Stimulated activated CD8-positive, alpha-beta memory T cell treated with anti-CD3 and anti-CD28 coated beads, Interleukin-7, amount 100 ng/mL, for 4 hours (primary cell): ENCODE measurements at places on chromosomes 7 and 10.

GRCh38 chr10:43120116-43120928 lies 17.9 kb upstream of the CSGALNACT2 start:
- DNase-seq, result no peak

DNA sequence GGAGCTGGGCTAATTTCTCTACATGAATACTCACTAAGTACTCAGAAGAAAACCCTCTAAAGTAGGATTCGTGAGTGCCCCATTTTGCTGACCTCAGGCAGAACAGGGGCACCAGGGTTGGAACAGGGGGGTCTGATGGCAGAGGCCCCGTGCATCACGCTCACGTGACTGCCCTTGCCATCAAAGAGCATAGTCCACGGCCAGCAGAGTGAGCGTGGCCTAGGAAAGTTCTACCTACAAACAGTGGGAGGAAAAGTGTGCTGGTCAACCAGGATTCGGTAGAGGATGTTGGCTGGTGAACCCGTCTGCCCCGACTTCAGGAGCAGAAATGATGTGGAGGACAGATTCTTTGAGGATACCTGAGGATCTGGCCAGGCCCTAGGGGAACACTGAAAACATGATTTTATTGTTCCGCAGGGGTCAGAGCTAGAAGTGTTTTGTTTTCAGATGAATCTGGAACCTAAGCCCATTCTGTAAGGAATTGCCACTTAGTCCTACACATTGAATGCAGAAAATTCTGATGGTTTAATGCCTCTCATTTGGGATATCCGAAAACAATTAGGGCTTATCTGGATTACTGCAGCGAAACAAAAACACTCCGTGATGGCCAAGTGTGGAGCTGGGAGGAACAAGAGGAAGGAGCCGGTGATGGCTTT lies 138.8 kb upstream of the SHH start:
- no peak for DNase-seq

DNA sequence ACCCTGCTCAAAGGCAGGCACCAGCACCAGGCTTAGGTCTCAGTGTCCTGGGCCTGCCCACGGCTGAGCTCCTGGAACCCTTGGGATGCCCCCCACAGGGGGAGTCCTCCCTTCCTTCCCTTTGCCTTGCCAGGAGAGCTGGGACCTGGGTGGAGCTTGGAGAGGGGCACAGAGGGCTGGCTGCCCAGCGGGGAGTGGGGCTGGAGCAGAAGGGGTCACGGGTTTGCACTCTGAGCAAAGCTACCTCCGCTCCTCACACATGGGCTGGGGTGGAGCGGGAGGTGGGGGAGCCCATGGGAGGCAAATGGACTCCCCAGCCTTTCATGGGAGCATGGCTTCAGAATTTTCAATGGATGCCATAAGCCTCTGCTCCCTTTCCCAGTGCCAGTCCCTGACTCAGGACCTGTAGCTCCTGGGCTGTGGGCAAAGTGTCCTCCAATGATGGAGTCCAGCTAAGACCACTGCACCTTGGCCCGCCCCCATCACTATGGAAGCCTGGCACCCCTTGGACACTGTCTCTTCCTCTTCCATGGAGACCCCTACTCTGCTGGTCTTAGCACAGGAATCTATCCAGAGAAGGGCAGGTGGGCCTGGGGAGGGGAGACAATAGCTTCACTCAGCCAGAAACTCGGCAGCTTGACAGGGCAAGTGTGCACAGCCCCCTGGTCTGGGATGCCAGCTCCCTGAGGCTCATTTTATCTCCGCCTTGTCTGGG lies 39.9 kb downstream of the LDB3 start:
- no peak for DNase-seq

GRCh38 chr10:96691761-96692160 lies 28.6 kb downstream of the PIK3AP1 start:
- DNase-seq, result no peak

DNA sequence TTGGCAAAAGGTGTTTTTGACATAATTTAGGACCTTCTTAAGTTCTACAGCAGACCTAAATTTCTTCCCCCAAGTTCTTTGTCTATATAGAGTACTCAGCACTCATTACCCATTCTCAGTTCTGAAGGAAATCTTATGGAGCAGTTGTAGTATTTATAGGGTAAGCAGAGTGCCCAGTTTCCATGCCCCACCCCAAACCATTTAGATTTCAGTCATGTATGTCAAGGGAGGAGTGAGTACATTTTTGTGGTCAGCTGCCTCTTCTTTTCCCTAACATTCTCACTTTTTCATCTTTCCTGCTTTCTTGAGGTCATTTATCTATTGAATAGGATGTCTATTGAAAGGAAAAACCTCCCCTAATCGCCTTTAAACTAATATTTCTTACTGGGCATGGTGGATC lies 83.3 kb downstream of the KAT6B start:
- DNase-seq, result no peak

DNA sequence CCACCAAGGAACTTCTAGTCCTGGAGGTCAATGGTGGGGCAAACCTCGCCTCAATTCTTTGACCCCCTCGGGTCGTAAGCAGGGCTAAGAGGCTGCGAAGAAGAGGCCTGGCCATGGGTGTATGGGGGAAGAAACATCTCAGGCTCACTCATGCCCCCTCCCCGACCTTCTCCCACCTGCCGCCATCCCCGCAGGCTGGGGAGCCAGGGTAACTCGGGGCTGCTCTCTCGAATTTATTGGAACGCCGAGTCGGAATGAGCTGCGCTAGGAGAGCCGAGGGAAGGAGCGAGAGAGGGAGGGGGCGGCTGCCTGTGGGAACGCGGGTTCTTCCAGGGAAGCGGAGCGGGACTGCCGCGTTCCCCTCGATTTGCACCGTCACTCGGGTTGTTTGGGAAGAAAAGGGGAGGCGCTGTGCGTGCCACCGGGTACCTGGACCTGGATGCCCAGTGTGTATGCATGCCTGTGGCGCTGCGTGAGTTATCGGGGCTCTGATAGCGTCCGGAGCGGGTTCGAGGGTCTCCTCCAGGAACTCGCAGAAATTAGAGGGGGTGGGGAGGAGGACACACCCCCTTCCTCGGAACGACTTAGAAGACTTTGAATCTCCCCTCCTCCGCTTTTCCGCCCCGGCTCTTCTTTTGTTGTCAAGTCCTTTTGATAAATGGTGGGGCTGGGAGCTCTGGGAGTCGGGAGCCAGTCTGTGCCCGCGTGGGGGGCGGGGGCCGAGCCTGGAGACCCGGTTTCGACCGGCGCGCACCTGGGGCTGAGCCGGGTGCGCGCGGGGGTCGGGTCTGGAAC lies 1.8 kb upstream of the ZNF503 start:
- no peak for DNase-seq

DNA sequence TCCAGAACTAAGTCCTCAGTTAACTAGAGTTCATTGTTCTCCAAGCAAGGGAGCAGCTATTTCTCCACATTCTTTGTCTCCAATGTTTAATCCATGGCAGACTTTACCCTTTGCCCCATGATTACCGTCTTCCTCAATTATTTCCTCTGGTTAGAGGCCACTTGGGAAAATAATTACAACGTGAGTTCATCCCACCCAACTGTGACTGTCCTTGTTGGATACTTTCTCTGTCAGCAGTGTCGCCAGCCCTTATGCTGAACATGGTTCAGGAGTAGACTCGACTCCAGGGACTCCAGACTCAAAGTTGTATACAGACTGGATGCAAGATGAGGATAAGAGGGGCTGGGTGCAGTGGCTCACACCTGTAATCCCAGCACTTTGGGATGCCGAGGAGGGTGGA lies 17.1 kb upstream of the SEPHS1 start:
- DNase-seq, result no peak

GRCh38 chr7:133053321-133053891 lies 28.5 kb downstream of the CHCHD3 start:
- no peak for DNase-seq

DNA sequence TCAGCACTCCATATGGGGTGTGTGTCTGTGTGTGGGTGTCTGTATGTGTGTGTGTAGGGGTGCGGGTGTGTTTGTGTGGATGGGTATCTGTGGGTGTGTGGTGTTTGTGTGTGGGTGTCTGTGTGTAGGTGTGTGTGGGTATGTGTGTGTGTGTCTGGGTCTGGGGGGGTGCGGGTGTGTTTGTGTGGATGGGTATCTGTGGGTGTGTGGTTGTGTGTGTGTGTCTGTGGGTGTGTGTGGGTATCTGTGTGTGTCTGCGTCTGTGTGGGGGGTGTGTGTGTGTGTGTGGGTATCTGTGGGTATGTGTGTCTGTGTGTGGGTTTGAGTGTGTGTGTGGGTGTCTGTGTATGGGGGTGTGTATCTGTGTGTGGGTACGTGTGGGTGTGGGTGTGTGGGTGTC lies 148.7 kb downstream of the RGS10 start:
- DNase-seq, result no peak

GRCh38 chr10:97111615-97112014 lies 74.1 kb downstream of the SLIT1 start:
- DNase-seq, result no peak

DNA sequence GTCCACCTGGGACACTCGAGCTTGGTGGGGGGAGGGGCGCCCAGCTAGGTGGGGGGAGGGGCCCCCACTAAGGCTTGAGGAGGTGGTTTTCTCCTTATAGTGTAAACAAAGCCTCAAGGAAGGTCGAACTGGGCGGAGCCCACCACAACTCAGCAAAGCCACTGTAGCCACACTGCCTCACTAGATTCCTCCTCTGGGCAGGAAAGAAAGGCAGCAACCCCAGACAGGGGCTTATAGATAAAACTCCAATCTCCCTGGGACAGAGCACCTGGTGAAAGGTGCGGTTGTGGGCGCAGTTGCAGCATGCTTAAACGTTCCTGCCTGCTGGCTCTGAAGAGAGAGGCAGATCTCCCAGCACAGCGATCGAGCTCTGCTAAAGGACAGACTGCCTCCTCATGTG lies 133.1 kb downstream of the SNX13 start:
- no peak for DNase-seq

- no peak for DNase-seq
These were observed 1277.1 kb upstream of the AUTS2 start for GRCh38 chr7:68321076-68321639.

GRCh38 chr7:141045842-141046620 lies 27.8 kb upstream of the TMEM178B start:
- no peak for DNase-seq

GRCh38 chr10:98086837-98087708 lies 47.4 kb upstream of the R3HCC1L start:
- DNase-seq, result no peak

- no peak for DNase-seq
These were observed 7.2 kb upstream of the AKR1B10 start for GRCh38 chr7:134520130-134520529.
